ENCODE measurements at places on chromosomes 11 and 22.

GRCh38 chr11:123061403-123062157 is at the start of gene HSPA8:
Gene HSPA8 (minus strand): TSS chr11:123062136. CDS start chr11:123061324, 812 bp downstream.
- DNase-seq = no peak

DNA sequence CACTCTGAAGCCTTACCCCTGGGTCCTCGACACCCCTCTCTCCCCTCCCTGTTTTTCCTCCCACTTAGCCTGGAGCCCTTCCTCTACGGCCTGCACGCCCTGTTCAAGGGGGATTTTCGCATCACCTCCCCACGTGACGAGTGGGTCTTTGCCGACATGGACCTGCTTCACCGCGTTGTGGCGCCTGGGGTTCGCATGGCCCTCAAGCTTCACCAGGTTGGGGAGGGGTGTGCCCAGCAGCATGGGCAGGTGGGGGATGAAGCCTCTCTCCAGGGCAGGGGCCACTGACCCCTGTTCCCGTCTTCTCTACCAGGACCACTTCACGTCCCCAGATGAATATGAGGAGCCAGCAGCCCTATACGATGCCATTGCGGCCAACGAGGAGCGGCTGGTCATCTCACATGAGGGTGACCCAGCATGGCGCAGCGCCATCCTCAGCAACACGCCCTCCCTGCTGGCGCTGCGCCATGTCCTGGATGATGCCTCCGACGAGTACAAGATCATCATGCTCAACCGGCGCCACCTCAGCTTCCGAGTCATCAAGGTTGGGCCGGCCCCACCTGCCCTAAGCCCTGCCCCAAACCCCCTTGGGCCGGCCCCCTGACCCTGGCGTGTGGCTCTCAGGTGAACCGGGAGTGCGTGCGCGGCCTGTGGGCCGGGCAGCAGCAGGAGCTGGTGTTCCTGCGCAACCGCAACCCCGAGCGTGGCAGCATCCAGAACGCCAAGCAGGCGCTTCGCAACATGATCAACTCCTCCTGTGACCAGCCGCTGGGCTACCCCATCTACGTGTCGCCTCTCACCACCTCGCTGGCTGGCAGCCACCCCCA is 2.8 kb upstream of the SIPA1 start:
- no peak for DNase-seq

GRCh38 chr22:17043521-17043920 is 35.5 kb upstream of the GAB4 start:
- no peak for DNase-seq

DNA sequence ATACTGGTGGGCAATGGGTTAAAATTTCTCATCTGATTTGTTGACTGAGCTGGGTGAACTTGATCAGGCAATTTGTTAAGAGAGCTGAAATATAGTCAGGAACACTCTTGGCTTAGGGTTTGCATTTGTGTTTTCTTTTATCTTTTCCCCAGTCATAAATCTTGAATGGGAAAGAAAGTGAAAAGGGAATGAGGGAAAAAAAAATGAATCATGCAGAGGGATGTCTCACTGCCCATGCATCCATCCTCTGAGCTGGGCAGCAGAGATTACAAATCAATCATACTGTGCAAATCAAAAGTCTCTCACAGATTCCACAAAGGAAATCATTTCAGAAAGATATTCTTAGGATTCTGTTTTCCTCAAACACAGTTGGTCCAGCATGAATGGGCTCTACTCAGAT is 174.2 kb upstream of the MPPED2 start:
- no peak for DNase-seq

GRCh38 chr11:83836883-83837654 is 550.9 kb upstream of the CCDC90B start:
- DNase-seq = no peak

- no peak for DNase-seq
Observed at GRCh38 chr11:5178046-5178837, 22.2 kb downstream of the OR51V1 start.

GRCh38 chr11:8719211-8719649 is 36.6 kb downstream of the RPL27A start:
- no peak for DNase-seq

DNA sequence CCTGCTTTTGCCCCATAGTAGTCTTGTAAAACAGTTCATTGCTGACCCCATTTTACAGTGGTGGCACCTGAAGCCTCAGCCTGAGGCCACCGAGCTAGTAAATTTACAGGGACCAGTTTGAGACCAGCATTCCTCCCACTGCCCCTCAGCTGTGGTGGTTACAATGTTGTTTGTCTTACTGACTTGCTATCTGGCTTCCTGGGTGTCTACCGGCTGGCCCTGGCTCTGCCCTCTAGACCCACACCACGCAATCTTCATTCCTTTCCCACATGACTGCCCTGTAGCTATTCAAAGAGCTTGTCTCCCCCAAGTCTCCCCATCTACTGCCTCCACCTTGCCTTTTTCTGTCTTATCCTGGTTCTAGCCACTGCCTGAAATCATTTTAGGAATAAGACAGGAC is 20.8 kb downstream of the PIK3IP1 start:
- no peak for DNase-seq

DNA sequence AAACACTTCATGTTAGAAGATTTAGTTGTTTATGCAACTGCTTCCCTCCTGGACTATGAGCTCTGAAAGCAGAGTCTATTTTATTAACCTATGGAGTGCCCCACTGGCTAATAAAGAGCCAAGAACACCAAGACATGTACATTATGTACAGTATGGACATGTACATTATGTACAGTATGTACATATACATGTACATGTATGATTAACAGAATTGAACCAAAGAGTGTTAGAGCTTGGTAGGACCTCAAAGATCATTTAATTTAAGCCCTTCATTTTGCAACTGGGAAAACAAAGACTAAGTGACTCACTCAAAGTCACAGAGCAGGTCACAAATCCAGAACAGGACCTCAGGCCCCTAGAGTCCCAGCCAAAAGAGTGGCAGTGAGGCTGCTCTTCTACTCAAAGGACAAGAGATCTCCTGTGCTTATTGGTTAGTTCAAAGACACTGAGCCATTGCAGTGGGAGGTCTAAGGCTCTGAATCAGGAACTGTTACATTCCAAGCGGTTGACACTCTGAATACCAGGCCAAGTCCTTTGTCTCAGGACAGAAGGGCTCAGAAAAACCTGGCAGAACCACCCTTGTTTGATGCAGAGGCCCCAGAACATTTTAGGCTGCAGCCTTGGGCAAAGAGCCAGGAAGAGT is 103.8 kb downstream of the FAM168A start:
- no peak for DNase-seq

DNA sequence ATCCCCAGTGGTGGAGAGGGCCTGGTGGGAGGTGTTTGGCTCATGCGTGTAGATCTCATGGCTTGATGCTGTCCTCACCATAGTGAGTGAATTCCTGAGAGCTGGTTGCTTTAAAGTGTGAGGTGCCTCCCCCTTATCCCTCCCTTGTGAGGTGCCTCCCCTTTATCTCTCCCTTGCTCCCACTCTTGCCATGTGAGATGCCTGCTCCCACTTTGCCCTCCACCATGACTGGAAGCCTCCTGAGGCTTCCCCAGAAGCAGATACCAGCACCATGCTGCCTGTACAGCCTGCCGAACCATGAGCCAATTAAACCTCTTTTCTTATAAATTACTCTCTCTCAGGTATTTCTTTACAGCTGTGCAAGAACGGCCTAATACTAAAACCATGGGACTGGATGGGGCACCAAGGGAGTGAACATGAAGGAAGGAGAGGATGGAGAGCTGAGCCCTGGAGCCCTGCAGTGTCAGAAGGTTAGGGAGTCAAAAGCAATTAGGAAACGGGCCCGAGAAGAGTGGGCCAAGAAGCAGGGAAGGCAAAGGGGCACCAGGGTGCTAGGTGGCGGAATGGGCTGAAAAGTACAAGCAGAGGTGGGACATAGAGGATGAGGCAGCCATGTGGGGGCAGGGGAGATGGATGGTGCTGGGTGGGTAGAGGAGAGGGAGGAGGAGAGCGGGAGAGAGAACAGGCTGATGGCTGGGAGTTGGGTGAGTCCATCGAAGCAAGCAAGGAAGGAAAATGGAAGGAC is 9.4 kb downstream of the IFITM10 start:
- DNase-seq = no peak

DNA sequence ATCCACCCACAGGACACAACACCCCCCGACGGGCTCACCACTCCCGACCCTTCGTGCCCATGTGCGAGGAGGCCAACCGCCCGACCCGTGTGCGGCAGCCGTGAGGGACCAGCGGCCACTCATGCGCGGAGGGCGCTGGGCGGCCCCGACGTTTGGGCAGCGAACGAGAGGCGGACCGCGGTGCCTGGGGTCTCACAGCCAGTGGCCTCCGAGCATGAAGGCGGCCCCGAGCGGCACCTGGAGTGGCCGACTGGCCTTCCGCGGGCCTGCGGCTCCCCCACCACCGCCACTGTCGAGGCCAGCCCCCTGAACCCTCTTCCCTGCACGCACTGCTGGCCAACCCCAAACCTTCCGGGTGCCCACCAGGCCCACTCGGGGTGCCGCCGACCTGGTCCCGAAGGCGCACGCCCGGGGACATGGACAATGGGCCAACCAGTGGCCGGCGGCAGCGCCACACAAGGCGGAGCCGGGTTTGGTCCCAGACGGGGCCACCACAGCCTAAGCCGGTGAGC is 4274.9 kb upstream of the OR11H1 start:
- no peak for DNase-seq

- DNase-seq = no peak
Observed at GRCh38 chr22:34019190-34019845, 99.0 kb upstream of the LARGE1 start.

DNA sequence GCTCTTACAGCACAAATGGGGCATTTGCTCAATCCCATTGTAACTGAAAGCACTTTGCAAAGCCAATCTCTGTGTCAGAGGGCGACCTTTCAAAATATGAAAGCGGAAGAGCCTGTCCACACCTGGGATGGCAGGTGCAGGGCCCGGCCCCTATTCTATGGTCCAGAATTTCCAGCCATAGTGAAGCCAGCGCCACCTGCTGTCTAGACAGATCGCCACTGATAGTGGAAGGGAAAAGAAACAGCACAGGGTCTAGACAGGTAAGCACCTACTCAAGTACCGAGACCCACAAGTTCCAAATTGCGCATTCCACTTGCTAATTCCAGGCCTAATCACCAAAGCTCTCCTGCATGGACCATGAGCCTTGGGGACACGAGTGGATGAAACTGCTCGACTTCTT is 141.4 kb downstream of the NTM start:
- DNase-seq = peak; percentile 38

DNA sequence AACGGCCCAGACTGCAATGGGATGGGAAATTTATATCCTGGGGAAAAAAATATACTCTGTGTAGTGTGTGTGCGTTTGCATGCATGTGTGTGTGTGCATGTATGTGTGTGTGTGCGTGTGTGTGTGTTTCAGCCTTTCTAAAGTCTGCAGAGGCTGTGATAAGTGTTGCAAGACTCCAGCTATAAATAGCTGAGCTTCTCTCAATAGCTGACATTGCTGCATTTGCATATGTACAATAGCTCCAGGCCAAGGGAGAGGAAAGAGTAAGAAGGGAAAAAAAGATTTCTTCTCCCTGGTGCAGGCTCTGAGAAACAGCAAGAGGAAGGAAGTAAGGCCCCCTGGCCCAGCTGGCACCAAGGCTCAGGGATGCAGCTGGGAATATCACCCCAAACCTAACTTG is 483.0 kb downstream of the MN1 start:
- DNase-seq = no peak

DNA sequence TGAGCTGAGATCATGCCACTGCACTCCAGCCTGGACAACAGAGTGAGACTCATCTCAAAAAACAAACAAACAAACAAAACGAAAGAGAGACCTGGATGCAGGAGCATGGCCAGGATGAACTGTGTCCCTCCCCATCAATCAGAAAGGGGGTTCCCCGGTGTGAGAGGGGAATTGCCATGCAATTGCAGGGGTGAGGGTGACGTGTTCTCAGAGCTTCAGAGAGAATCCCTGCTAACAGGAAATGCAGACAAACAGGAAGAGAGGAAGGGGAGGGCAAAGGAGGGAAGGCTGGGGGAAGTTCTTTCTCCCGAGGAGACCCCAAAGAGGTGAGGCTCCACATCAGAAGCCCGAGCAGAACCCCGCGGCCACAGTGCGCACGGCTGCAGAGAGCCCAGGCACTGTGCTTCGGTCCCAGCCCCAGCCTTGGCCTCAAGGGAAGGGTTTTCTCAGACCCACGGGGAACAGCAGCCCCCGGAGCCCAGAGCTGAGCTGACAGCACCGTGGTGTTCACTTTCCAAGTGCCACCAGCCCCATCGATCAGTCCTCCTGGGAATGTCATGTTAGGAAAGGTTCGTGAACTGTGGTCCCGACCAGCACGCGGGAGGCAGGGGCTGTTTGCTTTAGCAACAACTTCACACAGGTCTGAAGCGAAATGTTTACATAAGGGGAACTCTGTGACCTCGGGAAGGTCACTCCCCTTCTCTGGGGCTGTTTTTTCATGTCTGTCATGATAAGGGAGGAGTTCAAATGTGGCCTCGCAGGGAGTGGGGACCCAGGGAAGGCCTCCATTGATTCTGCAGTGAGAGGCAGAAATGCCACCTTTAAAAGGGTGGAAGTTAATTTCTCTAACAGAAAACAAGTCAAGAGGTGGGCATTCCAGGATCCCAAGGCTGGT is 108.0 kb upstream of the ANO1 start:
- DNase-seq = no peak

DNA sequence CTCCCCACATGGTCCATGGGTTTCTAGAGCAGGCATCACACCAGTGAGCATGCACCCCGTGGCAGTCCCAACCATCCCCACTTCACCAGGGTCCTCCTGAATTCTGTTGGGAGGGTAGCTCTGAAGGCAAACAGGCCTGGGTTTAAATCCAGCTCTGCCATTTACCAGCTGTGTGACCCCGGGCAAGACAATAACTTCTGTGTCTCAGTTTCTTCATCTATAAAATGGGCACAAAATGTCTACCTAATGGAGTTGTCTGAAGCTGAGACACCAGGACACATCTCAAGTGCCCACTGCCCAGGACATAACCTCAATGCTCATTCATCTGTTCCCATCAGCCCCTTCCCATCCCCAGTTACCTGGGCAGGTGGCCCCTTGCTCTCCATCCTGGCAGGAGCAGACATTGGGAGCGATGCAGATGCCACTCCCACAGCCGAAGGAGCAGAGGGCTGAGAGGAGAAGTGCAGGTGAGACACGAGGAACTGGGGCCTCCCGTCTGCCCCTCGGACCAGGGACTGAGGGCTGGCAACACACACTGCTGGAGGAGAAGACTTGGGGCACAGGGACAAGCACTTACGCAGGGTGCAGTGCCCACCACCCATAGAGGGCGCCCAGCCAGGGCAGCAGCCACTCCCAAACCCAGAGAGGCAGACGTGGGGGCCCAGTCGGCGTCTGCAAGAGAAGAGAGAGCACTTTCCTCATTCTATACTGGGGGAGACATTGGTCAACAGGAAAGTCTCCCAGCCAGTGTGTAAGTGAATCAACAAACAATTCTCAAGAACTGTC is 4.0 kb downstream of the VWCE start:
- DNase-seq = no peak

GRCh38 chr22:43995798-43996169 is 28.3 kb upstream of the PARVB start:
- DNase-seq = no peak

GRCh38 chr11:77047007-77047927 is 13.1 kb downstream of the B3GNT6 start:
- DNase-seq = peak; percentile 83

DNA sequence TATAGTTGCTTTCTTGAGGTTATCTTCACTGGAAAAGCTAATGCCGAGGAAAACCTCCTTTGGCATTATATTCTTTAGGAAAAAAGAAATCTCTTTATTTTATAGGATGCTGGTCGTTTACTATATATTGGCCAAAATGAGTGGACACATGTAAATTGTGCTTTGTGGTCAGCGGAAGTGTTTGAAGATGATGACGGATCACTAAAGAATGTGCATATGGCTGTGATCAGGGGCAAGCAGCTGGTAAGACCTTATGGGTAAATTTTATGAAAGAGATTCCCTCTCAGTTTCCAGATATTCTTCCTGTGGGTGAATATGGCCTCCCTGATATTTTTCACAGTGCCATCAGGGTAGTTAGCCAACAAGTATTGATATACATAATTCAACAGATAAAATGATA is 29.4 kb upstream of the TTC36 start:
- no peak for DNase-seq

All from LNCaP clone FGC (cell line).